Naive B cell (primary cell): ENCODE measurements at places on chromosomes 5 and 9. TPM values are rescaled to one million over a fixed set of nuclear protein-coding genes. Genes with fewer than 3 reads are reported as not detected.

Gene RGS7BP
- polyA plus RNA-seq, result not detected

Gene ORM2
- not detected for polyA plus RNA-seq

Gene TUSC1
- polyA plus RNA-seq, result 2.0 TPM

Gene HEMGN
- not detected for polyA plus RNA-seq

DNA sequence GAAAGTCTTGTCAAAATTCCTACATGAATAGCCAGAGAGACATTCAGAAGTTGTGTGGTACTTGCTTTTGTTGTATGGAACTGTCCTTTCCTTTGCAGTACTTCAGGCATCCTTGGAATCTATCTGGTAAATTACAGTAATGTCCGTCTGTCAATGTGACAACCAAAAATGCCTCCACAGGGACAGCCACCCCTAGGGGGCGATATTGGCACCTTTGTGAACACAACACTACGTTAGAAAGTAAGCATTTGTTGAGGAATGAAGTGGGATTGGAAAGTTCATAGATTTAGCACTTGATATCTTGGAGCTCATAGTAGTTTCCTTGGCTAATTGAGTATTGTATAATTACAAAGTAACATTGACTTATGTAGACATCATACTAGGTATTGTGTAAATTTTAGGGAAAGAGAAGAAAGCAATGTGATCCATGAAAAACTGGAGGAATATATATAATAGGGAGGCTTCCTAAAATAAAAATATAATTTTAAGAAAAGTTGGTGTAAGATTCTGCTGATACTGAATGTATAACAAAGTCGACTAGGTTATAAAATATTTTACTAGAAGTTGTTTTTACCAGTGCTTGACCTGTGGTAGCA is 32.7 kb downstream of the TMEFF1 start:
- peak; percentile 18 for DNase-seq
- H3K4me3 ChIP-seq, result no peak overlapping the region
- no peaks in the 10 kb centered on the region for H3K36me3 ChIP-seq

- DNase-seq, result no peak
- H3K36me3 ChIP-seq, result peaks cover 8% of the 10 kb centered on the region
- H3K27ac ChIP-seq, result peak overlapping the region; percentile 32
These were observed 134.6 kb downstream of the RAB3C start for GRCh38 chr5:58717303-58718007.

GRCh38 chr5:37921452-37921851 is 81.6 kb upstream of the GDNF start:
- no peak overlapping the region for H3K27ac ChIP-seq
- no peak overlapping the region for H3K4me3 ChIP-seq
- no peaks in the 10 kb centered on the region for H3K36me3 ChIP-seq
- DNase-seq, result no peak

GRCh38 chr9:98215821-98216220 is 23.4 kb upstream of the CORO2A start:
- no peak for DNase-seq
- H3K27me3 ChIP-seq, result no peaks in the 10 kb centered on the region
- no peaks in the 10 kb centered on the region for H3K4me1 ChIP-seq

DNA sequence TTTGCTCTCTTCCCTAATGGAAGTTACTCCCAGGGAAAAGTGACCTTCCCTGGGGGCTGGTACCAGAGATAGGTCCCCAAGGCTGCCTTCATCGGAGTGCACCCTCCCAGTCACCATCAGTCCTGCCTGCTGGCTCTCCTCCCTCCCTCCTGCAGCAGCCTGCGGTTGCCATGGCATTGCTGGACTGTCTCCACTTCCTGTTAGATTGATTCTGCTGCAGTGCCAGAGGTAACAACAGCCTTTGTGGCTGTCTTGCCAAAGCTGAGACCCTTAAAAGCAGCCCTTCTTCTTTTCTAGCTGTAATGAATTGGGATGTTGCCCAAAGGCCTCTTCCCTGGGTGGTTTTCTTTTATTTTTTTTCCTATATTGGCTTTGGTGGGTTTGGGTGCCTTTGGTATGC is 78.1 kb upstream of the PRLR start:
- peak overlapping the region; percentile 47 for H3K27ac ChIP-seq
- H3K27me3 ChIP-seq, result peaks cover 6% of the 10 kb centered on the region
- H3K4me3 ChIP-seq, result no peak overlapping the region
- DNase-seq, result no peak

- H3K4me3 ChIP-seq, result no peak overlapping the region
- no peaks in the 10 kb centered on the region for H3K36me3 ChIP-seq
- H3K27me3 ChIP-seq, result peaks cover 40% of the 10 kb centered on the region
- no peak for DNase-seq
These were observed 160.7 kb upstream of the PITX1 start for GRCh38 chr5:135194573-135195269.

DNA sequence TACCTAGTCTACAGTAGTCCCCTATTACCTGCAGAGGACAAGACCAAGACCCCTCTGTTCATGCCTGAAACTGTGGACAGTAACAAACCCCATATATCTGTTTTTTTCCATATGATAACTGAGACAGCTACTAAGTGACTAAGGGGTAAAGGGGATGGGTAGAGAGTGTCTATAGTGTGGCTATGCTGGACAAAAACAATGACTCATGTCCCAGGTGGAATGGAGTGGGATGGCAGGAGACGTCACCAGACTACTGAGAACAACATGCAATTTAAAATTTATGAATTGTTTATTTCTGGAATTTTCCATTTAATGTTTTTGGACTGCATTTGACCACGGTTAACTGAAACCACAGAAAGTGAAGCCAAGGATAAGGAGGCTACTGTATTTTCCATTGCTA is 171.8 kb downstream of the AGTPBP1 start:
- H3K4me1 ChIP-seq, result no peaks in the 10 kb centered on the region
- H3K27me3 ChIP-seq, result no peaks in the 10 kb centered on the region
- no peak overlapping the region for H3K27ac ChIP-seq
- H3K4me3 ChIP-seq, result no peak overlapping the region

DNA sequence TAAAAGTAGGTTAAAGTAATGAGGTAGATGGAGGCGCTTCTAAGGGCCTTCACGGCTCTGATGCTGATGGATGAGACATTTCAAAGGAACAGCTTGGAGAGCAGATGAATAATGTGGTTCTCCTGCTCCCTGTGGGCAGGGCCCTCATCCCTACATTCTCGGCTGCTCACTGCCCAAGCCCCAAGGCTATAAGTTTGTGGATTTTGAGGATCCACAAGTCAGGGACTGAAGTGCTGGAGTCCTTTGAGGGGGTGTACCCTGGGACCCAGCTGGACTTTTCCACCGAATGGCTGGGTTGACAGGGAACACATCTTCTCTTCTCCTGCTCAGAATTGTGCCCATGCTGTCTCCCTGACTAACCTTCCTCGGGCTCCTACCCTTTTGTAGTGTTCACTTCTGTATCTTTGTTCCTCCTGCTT is 21.4 kb upstream of the CXCL14 start:
- DNase-seq, result no peak
- H3K4me1 ChIP-seq, result no peaks in the 10 kb centered on the region
- H3K27me3 ChIP-seq, result no peaks in the 10 kb centered on the region
- no peak overlapping the region for H3K4me3 ChIP-seq
- no peaks in the 10 kb centered on the region for H3K36me3 ChIP-seq

DNA sequence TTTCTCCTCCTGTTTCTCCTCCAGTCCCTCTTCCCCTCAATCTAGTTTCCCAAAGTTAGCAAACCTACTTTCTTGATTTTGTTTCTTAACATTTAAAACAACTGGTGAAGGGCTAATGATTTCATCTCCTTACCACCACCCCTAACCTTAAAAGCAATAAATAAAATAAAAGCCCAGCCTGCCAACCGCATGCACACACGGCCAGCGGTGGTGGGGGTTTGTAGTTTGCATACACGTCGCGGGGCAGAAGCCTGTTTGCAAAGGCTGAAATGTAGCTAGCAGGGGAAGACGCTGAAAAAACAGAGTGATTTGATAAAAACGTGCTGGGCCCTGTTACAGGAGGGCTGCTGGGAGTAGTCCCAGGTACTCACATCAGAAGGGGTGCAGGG is 1.9 kb upstream of the DMRT2 start:
- peak overlapping the region; percentile 76 for H3K4me3 ChIP-seq
- no peak for DNase-seq
- peaks cover 74% of the 10 kb centered on the region for H3K27me3 ChIP-seq
- no peak overlapping the region for H3K27ac ChIP-seq
- H3K36me3 ChIP-seq, result peaks cover 30% of the 10 kb centered on the region

- peaks cover 10% of the 10 kb centered on the region for H3K36me3 ChIP-seq
- no peak for DNase-seq
- H3K27me3 ChIP-seq, result no peaks in the 10 kb centered on the region
- H3K27ac ChIP-seq, result peak overlapping the region; percentile 98
- H3K4me1 ChIP-seq, result peaks cover 57% of the 10 kb centered on the region
These were observed 415 bp downstream of the XRCC4 start for GRCh38 chr5:83077662-83078261.

GRCh38 chr9:127393645-127394044 is 3.3 kb upstream of the SLC2A8 start:
- no peak overlapping the region for H3K27ac ChIP-seq
- H3K4me1 ChIP-seq, result peaks cover 11% of the 10 kb centered on the region
- peaks cover 12% of the 10 kb centered on the region for H3K27me3 ChIP-seq
- no peak overlapping the region for H3K4me3 ChIP-seq
- H3K36me3 ChIP-seq, result no peaks in the 10 kb centered on the region
- no peak for DNase-seq

DNA sequence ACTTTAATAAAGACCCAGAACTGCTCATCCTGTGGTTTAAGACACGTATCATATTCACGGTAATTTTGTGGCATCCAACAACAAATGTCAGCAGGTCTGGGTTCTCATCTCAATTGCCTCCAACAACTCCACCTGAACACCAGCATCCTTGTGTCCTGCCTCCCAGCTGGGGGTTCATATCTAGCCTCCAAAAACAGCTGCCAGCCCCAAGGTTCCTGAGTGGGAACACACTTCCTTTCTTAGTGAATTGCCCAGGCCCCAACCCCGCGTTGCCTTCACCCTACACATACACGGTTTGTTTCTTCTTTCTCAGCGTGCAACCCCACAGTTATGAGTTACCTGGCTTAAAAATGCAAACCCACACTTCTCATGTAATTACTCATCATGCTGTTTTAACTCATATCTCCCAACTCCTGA is 77.9 kb downstream of the SEMA4D start:
- H3K27me3 ChIP-seq, result no peaks in the 10 kb centered on the region
- peak overlapping the region; percentile 34 for H3K4me3 ChIP-seq

- peaks cover 18% of the 10 kb centered on the region for H3K36me3 ChIP-seq
- no peak for DNase-seq
- H3K4me3 ChIP-seq, result no peak overlapping the region
- H3K27me3 ChIP-seq, result no peaks in the 10 kb centered on the region
- no peaks in the 10 kb centered on the region for H3K4me1 ChIP-seq
- no peak overlapping the region for H3K27ac ChIP-seq
These were observed 18.6 kb downstream of the SLC23A1 start for GRCh38 chr5:139364466-139364865.

- H3K27ac ChIP-seq, result no peak overlapping the region
- DNase-seq, result no peak
- H3K4me3 ChIP-seq, result no peak overlapping the region
- H3K4me1 ChIP-seq, result no peaks in the 10 kb centered on the region
- no peaks in the 10 kb centered on the region for H3K36me3 ChIP-seq
These were observed 412.1 kb upstream of the ADAMTSL1 start for GRCh38 chr9:18061856-18062255.

GRCh38 chr9:121294866-121295661 is 27.1 kb downstream of the GSN start:
- no peak overlapping the region for H3K4me3 ChIP-seq
- peaks cover 18% of the 10 kb centered on the region for H3K4me1 ChIP-seq
- H3K27me3 ChIP-seq, result peaks cover 2% of the 10 kb centered on the region
- no peaks in the 10 kb centered on the region for H3K36me3 ChIP-seq
- H3K27ac ChIP-seq, result peak overlapping the region; percentile 76

DNA sequence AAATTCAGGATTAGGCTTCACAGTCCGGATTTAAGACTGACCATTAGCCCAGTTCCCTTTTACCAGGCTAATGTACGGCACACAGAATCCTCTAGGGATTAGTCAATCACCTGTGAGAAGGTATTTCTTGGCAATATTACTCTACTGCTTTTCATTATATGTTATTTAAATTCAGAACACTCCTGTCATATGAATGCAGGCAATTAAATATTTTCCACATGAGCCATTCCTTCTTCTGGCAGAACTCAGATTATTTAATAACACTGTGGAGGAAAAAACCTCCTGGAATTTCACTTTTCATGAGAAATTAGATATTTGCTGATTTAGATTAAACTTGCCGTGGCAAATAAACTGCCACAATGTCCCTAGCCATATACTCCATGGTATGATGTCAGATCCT is 1357.5 kb upstream of the C9orf72 start:
- DNase-seq, result no peak
- no peaks in the 10 kb centered on the region for H3K36me3 ChIP-seq
- no peak overlapping the region for H3K27ac ChIP-seq
- H3K4me3 ChIP-seq, result no peak overlapping the region
- no peaks in the 10 kb centered on the region for H3K4me1 ChIP-seq

GRCh38 chr9:71638627-71639026 is 129.7 kb downstream of the CEMIP2 start:
- H3K27ac ChIP-seq, result peak overlapping the region; percentile 75
- H3K4me3 ChIP-seq, result peak overlapping the region; percentile 76
- no peaks in the 10 kb centered on the region for H3K27me3 ChIP-seq
- peak; percentile 19 for DNase-seq

- peaks cover 17% of the 10 kb centered on the region for H3K36me3 ChIP-seq
- H3K27me3 ChIP-seq, result no peaks in the 10 kb centered on the region
- no peak overlapping the region for H3K27ac ChIP-seq
- H3K4me1 ChIP-seq, result no peaks in the 10 kb centered on the region
- DNase-seq, result no peak
These were observed 119.9 kb downstream of the DOCK2 start for GRCh38 chr5:169757016-169757415.

DNA sequence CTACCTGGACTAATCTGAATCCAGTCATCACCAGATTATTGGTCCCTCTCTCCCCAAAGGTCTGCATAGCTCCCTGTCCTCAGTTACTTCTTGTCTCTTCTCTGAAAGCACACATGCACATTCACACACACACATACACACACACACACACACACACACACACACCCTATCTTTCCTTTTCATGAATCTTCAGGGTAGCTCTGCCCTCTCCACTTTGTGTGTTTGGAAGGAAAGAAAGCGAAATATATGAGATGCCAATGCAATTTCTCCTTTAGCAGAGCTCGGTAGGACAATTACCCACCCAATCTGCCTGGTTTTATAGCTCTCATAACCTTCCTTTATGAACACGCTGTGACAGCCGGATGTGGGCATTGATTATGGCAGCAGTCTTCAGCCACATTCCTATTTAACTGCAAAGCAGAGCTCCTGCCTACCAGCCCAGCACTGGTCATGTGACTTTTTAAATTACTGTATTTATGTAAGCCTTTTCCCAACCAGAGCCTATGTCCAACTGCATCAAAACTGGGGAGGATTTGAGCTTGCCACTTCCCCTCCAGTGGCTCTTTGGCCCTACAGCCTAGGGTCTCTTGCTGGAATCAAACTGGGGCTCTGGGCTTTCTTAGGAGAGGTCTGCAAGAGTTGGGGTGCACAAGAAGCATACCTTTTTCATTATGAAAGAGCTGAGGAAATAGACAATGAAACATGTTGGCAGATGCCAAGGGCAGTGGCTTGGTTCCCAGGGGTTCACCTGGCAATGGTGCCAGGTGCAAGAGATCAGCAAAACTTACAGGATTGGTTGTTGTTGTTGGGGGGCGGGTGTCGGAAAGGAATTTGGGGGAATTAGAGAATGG is 20.8 kb upstream of the MATR3 start:
- H3K36me3 ChIP-seq, result no peaks in the 10 kb centered on the region
- H3K27me3 ChIP-seq, result no peaks in the 10 kb centered on the region
- H3K4me1 ChIP-seq, result peaks cover 58% of the 10 kb centered on the region
- DNase-seq, result no peak
- H3K27ac ChIP-seq, result peak overlapping the region; percentile 96
- peak overlapping the region; percentile 93 for H3K4me3 ChIP-seq
